Pancreas (tissue), 10 donors: ENCODE measurements at places on chromosomes 6 and 20. TPM values are rescaled to one million over a fixed set of nuclear protein-coding genes. Genes with fewer than 3 reads are reported as not detected.
A peak's percentile ranks its signal among the peaks of the same experiment; 100 is the strongest.

DNA sequence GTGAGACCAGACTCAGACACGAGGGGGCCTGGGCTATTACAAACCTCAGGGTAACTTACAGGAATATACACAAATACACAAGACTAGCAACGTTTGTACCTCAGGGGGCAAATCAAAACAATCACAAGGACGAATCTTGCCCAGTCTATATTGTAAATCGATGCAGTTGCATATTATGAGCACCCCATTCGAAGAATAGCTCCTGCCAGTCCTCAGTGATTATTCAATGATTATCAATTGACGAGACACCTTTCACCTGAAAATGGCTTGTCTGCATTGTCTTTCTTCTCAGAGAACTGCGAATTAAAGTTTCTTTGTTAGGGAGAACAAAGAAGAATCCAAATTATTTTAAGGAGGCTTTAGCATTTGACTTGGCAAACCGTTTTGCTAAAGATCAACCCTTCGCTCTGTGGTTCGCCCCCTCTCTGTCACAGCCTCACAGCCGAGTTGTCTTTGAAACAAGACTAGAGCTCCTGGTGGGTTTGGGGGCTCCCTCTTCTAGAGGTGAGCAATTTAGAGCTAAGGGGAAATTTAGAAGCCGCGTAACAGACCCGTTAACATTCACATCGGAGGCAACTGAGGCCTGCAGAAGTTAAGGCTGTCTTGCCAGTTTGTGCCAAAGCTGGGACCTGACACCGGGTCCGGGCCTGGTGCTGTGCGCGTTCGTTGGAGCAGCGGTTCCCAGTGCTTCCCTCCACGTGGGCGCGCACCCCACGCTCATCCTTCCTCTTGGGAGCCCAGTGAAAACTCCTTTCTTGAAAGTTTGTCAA is 24.9 kb upstream of the MAP3K7 start:
- no peak overlapping the region for H3K4me3 ChIP-seq
- H3K27ac ChIP-seq: no peak overlapping the region
- no peaks in the 10 kb centered on the region for H3K36me3 ChIP-seq
- DNase-seq: no peak
- H3K27me3 ChIP-seq: peaks cover 7% of the 10 kb centered on the region

- DNase-seq: no peak
- no peaks in the 10 kb centered on the region for H3K4me1 ChIP-seq
- H3K4me3 ChIP-seq: no peak overlapping the region
- no peaks in the 10 kb centered on the region for H3K27me3 ChIP-seq
Measured at GRCh38 chr20:54115172-54115854, 44.9 kb upstream of the BCAS1 start.

GRCh38 chr6:158353883-158354877 is 41.9 kb downstream of the TULP4 start:
- no peaks in the 10 kb centered on the region for H3K4me1 ChIP-seq
- H3K27me3 ChIP-seq: no peaks in the 10 kb centered on the region
- H3K4me3 ChIP-seq: no peak overlapping the region
- no peak for DNase-seq

DNA sequence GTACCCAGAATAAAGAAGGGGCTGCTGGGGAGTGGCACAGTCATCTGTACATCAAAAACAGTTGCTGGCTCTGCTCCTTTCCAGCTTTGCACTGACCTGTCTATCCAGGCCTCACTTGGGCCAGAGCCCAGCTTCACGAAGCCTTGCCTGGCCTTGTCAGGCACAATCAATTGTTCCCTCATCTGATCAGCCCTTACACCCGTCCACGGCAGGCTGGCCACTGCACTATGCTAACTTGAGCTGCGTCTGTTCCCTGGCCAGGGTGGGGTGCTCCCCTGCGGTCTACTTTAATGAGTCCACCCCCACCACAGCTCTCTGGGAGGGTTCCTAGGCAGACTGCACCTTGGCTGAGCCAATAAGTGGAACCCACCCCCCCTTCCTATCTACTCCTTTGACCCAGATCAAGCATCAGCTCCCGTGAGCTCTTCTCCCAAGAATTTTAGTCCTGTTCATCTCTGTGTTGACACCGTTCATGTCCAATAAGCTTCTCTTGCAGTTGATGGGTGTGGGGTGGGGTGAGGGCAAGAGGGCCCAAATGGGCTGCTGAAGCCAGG is 74.3 kb upstream of the MLN start:
- H3K36me3 ChIP-seq: no peaks in the 10 kb centered on the region
- H3K4me3 ChIP-seq: no peak overlapping the region
- no peaks in the 10 kb centered on the region for H3K27me3 ChIP-seq
- no peak overlapping the region for H3K27ac ChIP-seq
- H3K4me1 ChIP-seq: no peaks in the 10 kb centered on the region

DNA sequence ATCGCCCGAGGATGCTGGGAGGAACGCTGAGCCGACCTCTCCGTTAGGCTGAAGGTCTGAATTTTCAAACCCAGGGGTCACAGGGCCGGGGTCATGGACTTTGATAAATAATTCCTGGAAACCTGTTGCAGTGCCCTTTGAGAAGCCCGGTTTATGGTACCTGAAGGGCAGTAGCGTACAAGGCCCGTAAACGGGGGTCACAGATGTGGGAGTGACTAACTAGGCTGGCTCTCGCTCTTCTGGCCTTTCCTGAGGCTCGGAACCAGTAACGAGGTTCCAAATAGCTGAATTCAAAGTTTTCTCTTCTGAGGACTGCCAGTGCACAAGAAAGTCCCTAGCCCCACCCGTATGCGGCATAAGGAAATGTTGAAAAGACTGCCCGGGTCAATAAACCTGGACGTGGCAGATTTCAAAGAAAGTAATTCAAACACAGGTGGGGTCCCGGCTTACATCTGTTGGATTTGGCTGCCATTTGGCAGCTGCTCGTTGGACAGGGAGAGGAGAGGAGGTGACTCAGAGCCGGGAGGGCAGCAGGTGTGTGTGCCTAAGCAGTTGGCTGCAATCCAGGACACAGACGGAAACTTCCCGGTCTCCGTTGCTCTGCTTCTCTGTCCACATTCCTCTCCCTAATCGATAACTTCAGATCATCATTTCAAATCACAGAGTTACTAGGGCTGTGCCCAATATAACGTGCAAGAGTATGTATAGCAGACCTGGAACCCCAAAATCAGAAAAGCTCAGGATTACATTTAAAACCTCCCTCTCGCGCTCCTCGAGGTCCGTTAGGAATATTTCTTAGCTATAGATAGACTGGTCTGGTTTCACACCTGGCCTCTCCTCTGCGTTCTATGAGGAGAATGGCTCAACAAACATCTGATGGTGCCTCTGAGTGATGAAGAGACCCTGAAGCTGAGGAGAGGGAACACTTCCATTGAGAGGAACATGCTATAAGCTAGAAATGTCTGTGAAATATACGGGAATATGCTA is 765 bp upstream of the GMDS start:
- peak overlapping the region; percentile 100 for H3K27ac ChIP-seq
- H3K27me3 ChIP-seq: no peaks in the 10 kb centered on the region
- DNase-seq: peak; percentile 92
- peaks cover 29% of the 10 kb centered on the region for H3K4me1 ChIP-seq
- no peaks in the 10 kb centered on the region for H3K36me3 ChIP-seq

Gene OR2H2
- not detected for polyA plus RNA-seq
